ENCODE measurements at places on chromosomes 11 and 22.

DNA sequence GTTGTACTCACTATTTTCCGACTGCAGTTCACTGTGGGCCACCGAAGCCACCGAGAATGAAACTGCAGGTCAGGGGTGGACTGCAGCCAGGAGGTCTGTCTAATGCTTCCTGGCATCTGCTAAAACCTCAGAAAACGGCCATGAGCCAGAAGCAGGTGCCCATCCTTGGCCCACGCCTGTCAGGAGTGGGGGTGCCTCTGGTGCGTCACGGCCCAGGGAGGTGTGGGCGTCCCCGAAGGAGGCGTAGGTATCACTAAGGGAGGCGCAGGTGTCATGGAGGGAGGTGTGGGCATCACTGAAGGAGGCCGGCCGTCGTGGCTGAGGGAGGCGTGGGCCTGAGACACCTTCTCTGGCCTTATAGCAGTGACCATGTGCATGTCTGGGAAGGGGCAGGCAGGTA is 456.2 kb downstream of the TBC1D22A start:
- no peak for DNase-seq

DNA sequence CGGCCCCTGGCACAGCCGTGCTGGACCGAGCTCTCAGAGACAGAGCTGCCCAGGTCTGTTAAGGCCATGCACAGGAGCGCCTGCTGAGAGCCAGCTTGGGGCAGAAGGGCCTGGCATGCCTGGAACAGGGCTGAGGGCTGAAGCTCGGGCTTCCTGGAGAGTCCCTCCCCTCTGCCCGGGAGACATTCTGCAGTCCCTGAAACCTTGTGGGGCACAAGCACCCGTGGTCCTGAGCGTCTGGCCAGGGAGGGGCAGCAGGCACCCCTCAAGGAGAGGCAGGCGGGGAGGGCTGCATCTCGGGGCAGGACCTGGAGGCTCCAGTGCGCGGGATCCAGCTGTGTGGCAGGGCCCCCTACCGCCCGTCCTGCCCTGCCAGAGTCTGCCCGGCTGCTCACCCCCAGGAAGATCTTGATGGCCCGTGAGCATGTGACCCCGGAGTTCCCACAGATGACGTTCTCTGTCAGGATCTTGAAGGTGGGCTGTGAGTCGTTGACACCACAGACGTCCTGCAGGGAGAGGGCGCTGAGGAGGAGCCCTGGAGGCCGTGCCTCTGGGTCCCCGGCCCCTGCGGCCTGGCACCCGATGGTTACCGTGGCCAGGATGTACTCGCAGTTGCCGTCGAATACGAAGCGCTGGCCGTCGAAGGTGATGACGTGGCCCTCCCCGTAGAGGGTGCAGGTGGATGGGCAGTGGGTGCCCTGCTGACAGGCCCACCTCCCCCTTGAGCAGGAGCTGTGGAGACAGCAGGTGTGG is 10.9 kb downstream of the MUC6 start:
- DNase-seq, result no peak

- no peak for DNase-seq
Observed at GRCh38 chr22:29030016-29030617, 31.5 kb downstream of the C22orf31 start.

GRCh38 chr11:75195167-75195962 is 44.5 kb downstream of the SLCO2B1 start:
- no peak for DNase-seq

- DNase-seq, result no peak
Observed at GRCh38 chr22:26889802-26890201, 232.4 kb downstream of the MIAT start.

DNA sequence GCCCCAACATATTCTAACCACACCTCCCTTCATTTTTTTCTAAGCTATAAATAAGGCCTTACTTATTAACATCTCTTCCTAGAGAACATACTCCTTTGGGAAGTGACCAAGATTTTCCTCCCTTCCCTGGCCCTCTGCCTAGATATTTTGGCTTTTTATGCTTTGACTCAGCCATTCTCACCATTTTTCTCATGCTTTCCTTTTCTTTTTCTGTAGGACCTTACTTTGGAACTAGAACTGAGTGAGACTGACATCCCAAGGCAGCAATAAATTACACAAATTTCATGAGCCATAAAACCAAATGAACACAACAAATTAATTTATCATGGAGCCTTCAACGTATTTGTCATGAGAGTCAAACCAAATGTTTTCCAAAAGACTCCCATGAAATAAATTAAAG is 142.7 kb upstream of the CTSC start:
- DNase-seq, result no peak
